Caki2 (cell line): ENCODE measurements at places on chromosomes 16 and 17.

DNA sequence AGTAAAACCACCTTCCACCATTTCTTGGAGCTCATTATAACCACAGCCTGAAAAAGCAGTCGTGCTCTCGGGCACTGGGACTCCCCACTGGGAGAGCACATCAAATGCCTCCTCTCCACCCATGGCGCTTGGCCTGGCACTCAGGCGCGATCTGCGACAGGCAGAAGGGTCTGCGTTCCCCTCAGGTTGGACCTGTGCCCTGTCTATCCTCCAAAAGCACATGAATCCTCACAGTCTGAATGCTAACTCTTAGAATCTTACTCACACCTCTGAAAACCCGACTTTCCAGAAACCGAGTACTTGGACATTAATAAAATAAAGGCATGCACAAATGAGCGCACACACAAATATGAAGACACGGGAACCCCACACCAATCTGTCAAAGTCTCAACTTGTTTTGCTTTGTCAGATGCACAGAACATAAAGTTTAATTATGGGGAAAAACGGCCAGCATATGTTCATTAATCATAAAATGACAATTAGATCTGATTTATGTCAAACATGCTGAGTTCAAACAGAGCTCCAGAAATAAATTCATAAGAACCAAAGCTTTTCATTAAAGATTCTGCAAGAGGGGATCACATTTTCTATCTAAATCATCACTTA is 20.5 kb upstream of the FAAP100 start:
- DNase-seq, result no peak

- no peak for DNase-seq
Measured at GRCh38 chr17:83075270-83075880, 4.0 kb upstream of the METRNL start.

DNA sequence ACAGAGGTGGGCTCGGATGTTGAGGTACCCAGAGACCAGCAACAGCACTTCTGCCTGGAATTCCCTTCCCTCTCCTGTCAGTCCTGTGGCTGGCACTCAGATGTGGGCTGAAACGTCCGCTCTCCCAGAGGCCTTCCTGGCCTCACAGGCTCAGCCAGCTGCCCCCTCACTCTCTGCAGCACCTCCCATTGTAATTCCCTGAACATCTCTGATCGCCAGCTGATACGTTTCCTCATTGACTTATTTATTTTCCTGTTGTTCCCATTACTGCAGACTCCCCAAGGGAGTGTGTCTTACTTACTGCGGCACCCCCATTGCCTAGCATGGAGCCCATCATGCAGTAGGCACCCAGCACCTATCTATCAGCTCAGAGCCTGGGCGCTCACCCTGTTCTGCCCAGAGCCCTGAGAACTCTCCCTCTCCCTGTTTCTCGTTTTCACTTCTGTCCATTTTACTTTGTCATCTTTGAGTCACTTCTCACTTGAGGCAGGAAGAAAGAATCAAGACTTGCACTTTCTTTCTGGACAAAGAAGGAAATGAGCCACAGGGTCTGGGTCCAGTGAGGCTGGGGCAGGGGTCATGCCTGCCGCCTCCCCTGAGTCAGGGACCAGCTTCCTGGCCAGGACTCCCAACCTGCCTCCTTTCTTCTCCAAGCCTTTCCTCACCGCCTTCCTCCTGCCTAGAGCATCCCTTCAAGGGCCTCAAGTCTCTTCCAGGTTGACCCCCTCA is 10.2 kb downstream of the CDH5 start:
- no peak for DNase-seq

- DNase-seq, result no peak
Measured at GRCh38 chr17:81406117-81406953, 11.1 kb downstream of the BAHCC1 start.

DNA sequence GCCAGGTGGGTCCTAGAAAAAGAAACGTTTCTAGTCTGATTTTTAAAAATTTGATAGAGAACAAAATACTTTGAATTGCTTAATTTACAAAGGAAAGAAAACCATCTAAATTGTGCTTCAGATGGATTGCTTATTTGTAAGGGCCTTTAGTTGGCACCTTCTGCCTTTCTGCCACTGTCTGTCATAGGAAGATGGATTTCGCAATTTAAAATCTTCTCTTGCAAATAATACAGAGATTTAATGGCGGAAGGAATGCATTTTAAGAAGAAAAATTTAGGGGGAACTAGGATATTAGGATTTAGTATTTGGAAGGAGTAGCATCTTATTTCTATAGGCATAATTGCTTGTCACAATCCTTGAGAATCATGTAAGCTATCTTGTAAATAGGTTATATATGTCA is 175.5 kb upstream of the RBL2 start:
- no peak for DNase-seq

DNA sequence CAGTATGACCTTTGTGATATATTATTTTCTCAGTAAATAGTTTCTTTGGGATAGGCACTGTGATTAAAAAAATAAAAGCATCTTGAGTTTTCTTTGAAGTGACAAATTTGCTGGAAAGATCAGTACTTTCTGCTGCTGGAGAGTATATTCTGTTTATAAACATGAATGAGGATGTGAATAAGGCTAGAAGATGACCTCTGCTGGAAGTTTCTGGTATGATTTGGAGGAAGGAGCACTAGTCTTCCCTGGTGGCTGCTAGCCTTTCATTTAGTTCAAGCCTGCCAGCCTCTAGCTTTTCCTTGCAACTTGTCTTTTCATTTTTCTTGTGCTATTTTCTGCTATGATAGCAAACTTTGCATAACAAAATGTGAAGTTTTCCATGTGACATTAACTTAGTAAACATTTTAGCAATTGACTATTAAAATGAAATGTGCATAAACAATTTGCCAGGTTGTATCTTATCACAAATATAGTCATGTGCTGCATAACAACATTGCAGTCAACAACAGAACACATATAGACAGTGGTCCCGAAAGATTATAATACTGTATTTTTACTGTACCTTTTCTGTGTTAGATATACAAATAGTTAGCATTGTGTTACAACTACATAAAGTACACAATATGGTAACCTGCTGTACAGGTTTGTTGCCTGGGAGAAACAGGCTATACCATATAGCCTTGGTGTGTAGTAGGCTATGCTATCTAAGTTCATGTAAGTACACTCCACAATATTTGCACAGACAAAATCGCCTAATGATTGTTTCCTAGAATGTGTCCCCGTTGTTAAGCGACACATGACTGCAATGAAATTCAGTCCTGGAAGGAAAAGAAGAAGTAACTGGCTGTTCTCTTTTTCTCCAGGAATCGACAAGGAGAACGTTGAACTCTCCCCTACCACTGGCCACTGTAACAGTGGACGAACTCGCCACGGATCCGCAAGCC is 18.1 kb upstream of the RAB11FIP4 start:
- peak; percentile 48 for DNase-seq

DNA sequence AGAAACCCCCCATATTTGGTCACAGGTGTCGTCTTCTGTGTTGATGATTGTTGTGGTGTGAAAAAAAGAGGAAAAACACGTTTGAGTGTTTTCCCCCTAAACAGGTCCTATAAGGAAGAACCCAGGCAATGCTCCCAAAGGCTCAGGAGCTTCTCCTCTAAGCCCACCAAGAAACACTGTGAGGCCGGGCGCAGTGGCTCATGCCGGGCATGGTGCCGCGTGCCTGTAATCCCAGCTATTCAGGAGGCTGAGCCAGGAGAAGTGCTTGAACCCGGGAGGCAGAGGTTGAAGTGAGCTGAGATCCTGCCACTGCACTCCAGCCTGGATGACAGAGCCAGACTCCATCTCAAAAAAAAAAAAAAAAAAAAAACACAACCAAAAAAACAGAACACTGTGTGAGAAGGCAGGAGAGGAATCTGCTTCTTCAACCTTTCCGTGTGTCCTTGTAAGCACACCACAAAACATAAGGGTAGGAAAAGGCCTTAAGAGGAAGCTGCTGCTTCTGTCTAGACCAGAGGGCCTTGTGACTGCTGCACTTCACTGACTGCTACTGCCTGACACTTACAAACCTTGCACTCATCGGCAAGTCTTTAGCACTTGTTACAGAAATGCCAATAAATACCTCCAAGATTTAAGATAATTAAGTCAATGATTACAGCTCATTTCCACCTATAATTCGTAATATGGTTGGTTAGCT is 9.3 kb downstream of the JPT1 start:
- DNase-seq, result no peak

GRCh38 chr17:51585514-51586104 is 325.3 kb downstream of the UTP18 start:
- peak; percentile 2 for DNase-seq

GRCh38 chr17:57499648-57500049 is 243.3 kb downstream of the MSI2 start:
- DNase-seq, result no peak

DNA sequence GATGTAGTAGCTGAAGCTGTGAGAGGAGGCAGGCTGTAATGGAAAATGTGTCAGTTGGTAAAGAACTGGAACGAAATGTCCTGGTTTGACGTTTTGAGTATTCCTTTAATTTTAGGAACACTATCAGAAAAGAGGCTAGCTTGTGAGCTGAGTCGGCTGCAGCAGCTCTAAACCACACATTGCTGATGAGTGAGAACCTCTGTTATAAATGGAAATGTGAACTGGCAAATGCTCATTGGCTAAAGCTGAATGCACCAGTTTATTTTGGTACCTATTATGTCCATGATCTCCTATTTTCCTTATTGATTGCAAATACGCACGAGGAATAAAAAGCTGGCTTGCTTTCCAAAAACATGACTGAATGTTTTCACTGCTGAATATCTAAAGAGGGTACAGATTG is 11.0 kb upstream of the WIPI1 start:
- DNase-seq, result no peak

DNA sequence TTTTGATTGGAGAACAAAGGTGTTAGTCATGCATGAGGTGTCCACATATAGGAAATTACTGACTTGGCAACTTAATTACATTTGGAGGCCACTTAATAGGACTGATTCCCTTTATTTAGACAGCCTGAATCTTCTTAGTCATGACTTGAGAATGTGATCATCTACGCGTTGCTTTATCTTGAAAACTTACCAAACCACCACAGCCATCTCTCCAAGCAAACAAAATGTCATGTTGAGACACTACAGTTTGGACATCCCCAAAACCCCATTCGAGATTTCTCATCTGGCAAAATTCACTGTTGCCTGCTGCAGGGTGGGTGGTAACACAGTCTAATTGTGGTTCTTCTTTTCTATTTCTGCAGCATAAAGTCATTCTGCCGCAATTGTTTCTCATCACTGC is 176.5 kb upstream of the CDH5 start:
- no peak for DNase-seq
